ENCODE measurements at places on chromosomes 3 and 15.

GRCh38 chr15:96303503-96304056 is 26.9 kb upstream of the NR2F2 start:
- DNase-seq: no peak

DNA sequence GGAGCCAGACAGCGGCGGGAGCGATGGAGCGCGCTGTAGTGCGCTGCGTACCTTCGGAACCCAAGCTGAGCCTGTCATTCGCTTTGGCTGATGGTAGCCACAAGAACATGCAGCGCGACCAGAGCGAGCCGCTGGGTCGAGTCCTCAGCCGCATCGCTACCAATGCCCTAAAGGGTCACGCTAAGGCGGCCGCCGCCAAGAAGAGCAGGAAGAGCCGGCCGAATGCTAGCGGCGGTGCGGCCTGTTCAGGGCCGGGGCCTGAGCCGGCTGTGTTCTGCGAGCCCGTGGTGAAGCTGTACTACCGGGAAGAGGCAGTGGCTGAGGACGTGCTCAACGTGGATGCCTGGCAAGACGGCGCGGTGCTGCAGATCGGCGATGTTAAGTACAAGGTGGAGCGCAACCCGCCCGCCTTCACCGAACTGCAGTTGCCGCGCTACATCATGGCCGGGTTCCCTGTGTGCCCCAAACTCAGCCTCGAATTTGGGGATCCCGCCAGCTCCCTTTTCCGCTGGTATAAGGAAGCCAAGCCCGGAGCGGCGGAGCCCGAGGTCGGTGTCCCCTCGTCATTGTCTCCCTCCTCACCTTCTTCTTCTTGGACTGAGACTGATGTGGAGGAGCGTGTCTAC is 498 bp downstream of the PDE12 start:
- DNase-seq: peak; percentile 52

GRCh38 chr15:100757661-100758060 is 122.0 kb upstream of the ALDH1A3 start:
- DNase-seq: no peak

DNA sequence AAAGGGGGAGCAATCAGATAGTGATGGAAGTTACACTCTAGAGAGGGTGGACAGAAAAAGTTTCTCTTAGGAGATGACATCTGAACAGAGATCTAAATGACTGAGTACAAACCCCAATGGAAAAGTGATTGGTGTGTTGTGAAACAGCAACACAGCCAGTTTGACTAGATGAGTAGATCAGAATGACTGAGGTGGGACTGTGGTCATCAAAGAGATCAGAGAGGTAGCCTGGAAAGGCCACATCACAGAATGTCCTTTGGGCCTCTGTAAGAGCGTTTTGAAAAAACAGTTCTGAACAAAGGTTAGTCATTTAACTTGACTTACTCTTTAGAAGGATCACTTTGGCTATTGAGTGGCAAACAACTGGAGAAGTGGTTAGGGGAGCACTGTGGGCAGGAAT is 10.6 kb downstream of the LRRC58 start:
- DNase-seq: peak; percentile 19

GRCh38 chr3:144687862-144688261 is 716.2 kb downstream of the DIPK2A start:
- DNase-seq: no peak

DNA sequence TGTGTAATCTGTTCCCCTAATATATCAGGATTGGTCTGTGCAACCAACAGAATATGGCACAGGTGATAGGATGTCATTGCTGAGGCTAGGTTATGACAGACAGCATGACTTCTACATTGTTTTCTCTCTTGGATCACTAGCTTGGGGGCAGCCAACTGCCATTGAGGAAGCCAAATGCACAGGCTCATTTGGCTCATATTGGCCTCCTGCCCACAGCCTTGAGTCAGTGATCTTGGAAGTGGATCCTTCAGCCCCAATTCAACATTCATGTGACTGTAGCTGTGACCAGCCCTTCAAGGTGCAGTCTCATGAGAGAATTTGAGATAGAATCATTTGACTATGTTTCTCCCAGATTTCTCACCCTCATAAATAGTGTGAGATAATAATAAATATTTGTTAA is 675.6 kb downstream of the GRM7 start:
- no peak for DNase-seq

Measured in stimulated activated CD4-positive, alpha-beta T cell treated with anti-CD3 and anti-CD28 coated beads, Interleukin-15, amount 100 ng/mL, for 24 hours (primary cell).